Right renal pelvis (tissue), 4 donors: ENCODE measurements at places on chromosomes 11 and 22. TPM values are rescaled to one million over a fixed set of nuclear protein-coding genes. Genes with fewer than 3 reads are reported as not detected.
A peak's percentile ranks its signal among the peaks of the same experiment; 100 is the strongest.

Gene SERGEF
- 19.6 TPM for polyA plus RNA-seq

- peak; percentile 70 for DNase-seq
Observed at GRCh38 chr11:69888483-69889181, 69.4 kb upstream of the FGF3 start.

DNA sequence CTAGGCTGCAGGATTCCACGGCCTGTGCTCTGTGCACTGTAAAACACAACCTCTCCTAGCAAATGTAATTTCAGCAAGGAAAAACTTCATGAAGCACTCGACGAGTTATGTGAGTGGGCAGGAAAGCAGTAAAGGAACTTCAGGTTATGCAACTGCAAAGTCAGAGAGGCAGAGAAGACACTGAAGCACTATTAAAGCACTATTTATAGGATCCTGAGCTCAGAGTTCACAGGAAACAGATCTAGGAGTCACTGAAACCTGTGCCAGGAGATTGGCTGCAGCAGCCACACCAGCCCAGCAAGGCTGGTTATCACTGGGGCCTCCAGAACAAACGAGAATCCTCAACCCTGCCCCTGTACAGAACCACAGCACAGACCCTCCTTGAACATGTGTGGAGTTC, 2.5 kb downstream of the SMIM35 start:
- no peak for DNase-seq

Gene DGKZ
- polyA plus RNA-seq, result 31.1 TPM

GRCh38 chr11:123690485-123690884, 36.1 kb upstream of the SCN3B start:
- DNase-seq, result no peak

Gene C22orf42
- not detected for polyA plus RNA-seq

GRCh38 chr11:78961937-78962701, 387.5 kb upstream of the NARS2 start:
- peak; percentile 80 for DNase-seq

GRCh38 chr11:1630271-1630670, 696 bp downstream of the KRTAP5-5 start:
- no peak for DNase-seq

DNA sequence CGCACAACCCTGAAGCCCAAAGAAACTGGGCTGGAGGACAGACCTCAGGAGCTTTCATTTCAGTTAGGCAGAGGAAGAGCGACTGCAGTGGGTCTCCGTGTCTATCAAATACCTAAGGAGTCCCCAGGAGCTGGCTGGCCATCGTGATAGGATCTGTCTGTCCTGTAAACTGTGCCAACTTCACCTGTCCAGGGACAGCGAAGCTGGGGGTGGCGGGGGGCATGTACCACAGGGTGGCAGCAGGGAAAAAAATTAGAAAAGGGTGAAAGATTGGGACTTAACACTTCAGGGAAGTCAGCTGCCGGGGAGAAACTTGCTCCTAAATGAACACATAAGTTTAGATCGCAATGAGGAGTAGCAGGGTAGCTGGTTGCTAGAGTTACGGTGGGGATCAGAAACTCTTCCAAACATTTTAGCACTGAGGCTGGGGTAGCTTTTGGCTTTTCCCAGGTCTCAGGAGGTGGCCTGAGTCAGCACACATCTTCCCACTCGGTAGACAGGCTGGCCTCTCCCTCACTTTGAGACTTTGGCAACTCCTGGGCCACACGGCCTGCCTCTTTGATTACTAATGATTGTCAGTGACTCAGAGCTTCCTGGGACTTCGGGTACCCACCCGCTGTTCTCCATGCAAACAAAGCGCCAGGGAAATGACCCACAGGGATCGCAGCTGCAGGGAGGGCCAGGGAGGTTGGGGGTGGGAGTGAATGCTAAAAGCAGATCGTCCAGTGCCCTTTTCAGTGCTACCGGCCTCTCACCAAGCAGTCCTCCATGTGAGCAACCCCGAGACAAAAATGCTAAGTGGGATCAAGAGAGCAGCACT, 2.9 kb upstream of the MTFP1 start:
- no peak for DNase-seq

Gene TSGA10IP
- polyA plus RNA-seq, result not detected

Gene AP2A2
- 110 TPM for polyA plus RNA-seq

GRCh38 chr22:17307566-17307965, 61.7 kb upstream of the CECR2 start:
- no peak for DNase-seq

Gene WBP2NL
- 3.8 TPM for polyA plus RNA-seq

Gene OR52A1
- 0.03 TPM for polyA plus RNA-seq

Gene RTN4R
- 5.0 TPM for polyA plus RNA-seq

- DNase-seq, result peak; percentile 68
Observed at GRCh38 chr22:38870312-38870741, 1.7 kb downstream of the CBX6 start.

GRCh38 chr22:42396621-42397331, 35.4 kb downstream of the NFAM1 start:
- no peak for DNase-seq

Gene NAALAD2
- 26.3 TPM for polyA plus RNA-seq

Gene OR51B5
- polyA plus RNA-seq, result 0.56 TPM

DNA sequence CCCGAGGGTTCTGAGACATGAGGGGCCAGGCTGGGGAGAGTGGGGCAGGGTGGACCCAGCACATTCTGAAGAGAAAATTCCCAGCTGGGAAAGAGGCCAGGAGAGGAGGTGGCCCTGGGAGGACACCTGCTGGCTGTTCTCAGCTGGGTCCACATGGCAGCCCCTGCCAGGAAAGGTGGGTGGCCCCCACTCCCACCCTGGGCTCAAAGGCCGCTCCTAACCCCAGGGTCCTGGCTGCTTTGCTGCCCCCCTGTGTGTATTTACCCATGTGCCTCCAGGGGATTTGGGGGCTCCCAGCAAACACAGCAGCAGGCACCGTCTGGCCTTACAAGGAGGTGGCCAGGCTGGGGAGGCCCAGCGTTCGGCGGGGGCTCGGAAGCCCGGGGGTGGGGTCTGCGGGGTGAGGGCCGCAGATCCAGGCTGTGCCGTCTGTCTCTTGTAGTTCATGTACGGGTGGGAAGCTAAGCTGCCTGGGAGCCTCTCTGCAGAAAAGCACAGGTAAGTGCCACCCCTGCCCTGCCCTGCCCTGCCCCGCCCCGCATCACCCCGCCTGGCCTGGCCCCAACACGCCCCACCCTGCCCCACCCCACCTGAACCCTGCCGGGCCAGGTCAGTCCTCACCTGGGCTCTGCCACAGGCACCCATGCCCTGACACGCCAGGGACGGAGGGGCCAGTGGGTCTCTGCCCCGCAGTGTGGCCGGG, 10.6 kb downstream of the MUC5B start:
- DNase-seq, result no peak

DNA sequence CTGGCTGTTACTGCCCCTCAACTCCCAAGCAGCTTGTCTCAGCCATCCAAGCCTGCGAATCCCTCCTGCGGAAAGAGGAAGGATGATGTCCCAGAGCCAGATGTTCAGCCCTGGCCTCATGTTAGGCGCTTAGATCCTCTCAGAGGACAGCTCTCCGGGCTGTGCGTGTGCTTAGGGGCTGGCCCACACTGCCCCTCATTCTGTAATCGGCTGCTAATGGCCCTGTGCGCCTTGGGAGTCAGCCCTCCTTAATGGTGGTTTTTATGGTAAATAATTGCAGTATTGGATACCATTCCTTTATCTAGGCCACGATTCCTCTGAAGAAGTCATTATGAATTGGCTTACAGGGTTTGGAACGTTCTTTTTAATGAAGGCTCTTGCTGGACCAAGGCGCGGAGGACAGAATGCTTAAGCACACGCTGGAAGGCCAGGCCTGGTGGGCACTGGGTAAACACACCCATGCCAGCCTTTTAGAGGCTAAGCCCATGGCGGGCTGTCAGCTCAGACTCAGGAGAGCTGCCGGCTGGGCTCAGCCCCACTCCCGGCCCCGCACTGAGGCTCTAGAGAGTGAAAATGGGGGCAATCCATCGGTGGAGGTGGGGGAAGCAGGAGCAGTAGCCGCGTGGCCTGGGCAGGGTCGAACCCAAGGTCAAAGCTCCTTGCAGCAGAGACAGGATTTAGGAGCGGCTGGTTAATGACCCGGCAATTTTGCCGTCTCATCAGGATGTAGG, 1157.5 kb downstream of the BRD1 start:
- no peak for DNase-seq

DNA sequence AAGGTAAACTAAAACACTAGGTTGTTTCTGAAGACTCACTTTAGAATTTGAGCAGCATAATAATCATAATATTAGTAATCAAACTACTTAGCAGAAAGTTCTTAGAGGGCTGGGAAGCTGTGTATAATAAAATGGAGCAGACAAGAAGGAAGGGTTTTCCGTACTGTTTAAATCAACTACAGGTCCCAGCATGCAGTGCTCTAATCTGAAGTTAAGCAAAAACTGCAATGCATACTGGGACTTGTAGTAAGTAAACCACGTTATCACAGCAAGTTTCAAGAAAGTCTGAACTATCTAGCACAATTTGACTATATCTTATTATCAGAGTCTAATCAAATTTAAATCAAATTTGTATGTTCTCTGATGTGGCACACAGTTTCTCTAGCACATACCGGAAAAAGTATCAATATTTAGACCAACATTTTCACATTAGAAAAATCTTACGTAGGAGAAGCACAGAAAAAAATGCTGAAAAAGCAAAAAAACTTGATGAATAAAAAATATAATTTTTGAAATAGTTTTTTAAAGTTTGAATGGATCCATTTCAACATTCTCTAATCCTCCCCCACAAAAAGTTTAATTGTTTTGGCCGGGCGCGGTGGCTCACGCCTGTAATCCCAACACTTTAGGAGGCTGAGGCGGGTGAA, 8.2 kb downstream of the PHF21A start:
- no peak for DNase-seq

GRCh38 chr11:120024046-120024445, 113.9 kb downstream of the TRIM29 start:
- DNase-seq, result no peak

DNA sequence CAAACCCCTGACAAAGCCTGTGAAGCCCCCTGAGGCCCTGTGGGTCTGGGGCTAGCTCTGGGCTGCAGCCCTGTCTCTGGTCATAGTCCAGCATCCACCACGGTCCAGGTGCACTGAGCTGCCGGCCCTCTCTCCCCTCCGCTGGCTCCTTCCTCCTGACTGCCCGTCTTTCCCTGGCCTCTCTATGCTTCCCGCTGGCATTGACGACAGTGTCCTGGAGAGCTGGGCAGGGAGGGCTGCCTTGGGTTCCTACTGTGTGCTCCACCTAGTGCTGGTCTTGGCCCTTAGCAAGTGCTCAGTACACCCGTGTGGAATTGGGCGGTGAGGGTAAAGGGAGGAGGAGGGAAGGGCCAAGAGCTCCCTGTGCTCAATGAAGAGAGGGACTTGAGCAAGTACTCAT, 868 bp upstream of the MYEOV start:
- no peak for DNase-seq

DNA sequence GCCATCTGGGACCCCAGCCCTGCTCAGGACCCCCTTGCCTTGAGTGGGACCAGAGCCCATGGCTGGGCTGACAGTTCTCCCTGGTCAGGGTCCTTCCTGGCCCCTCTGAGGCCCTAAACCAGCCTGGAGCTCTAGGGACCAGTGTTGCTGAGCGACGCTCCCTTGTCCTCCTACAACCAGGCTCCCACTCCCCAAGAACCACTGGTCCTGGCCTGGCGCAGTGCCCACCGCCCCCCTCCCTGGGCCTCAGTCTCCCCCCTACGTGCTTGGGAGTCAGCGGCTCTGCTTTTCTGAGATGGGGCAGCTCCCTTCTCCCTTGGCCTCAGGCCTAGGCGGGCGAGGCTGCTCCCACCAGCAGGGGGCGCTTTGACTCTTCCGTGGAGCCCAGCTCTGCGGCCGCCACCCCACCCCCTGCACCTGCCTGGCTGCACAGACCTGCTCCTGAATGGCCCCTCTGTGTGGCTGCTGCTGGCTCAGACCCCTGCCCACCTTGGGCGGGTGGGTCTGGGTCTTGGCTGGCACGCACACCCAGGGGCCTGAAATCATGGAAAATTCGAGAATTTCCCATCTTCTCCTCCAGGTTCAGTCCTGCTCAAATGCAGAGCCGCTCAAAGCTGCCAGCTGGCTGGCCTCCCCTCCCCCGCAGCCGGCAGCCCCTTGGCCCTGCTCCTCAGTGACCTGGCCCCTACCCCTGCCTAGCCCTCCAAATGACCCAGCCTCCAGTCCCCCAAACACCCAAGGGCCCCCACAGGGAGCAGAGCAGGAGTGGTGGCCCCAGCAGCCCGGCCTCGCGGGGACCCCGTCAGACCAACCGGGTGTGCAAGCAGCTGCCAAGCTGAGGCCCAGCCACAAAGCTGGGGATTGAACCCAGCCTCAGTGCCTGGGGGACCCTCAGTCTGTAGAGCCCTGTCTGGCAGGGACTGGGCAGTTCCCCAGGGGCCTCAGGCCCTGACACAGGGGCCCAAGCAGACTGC, 9.1 kb downstream of the PRR33 start:
- DNase-seq, result peak; percentile 60

GRCh38 chr22:37303821-37304274, 21.5 kb downstream of the CYTH4 start:
- DNase-seq, result no peak

GRCh38 chr11:64586366-64586765, 4.7 kb upstream of the SLC22A12 start:
- DNase-seq, result no peak

- no peak for DNase-seq
Observed at GRCh38 chr11:48013269-48013901, 33.0 kb downstream of the PTPRJ start.

- DNase-seq, result no peak
Observed at GRCh38 chr11:9313648-9314290, 624 bp downstream of the TMEM41B start.

GRCh38 chr11:77065878-77066228, 918 bp upstream of the CAPN5 start:
- DNase-seq, result no peak

GRCh38 chr11:47766509-47767227, 473 bp downstream of the FNBP4 start:
- DNase-seq, result peak; percentile 54

GRCh38 chr22:22848364-22848866, 39.2 kb upstream of the IGLL5 start:
- peak; percentile 58 for DNase-seq

DNA sequence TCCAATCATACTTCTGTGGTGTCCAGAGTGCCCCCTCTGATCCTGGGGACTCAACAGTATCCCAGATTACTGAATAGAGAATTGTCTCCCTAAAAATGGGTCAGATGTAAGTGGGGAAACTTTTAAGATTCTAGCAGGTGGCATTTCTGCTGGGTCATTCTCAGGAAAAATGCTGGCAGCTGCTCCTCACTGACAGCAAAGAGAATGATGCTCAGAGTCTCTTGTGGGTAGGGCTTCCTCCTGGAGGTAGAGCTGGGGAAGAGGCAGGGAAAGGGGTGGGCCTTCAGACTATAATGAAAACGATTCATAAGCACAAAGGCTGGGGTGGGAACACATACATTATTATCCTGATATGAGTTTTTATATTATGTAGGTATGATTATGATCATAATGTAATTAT, 647.2 kb downstream of the NELL1 start:
- no peak for DNase-seq

Gene OR51E1
- 1.8 TPM for polyA plus RNA-seq
